ENCODE measurements at places on chromosomes 6 and 20.

DNA sequence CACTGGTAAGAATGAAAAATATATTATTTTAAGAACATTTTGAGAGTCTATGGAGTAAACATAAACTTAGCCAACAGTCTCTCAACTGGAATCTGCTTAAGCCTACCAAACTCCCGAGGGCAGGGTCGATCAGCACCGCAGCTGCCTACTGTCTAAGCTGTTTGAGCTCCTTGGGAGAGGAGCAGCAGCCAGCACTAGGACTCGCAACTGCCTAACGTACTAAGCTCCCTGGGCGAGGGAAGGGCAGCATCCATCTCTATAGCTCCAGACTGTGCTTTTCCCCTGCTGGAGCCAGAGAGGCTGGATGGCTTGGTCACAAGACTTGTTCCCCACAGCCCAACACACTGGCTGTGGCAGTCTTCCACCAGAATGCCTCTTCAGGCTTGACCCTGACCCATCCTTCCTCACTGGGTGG lies 96.4 kb downstream of the MOXD1 start:
- no peak for DNase-seq

DNA sequence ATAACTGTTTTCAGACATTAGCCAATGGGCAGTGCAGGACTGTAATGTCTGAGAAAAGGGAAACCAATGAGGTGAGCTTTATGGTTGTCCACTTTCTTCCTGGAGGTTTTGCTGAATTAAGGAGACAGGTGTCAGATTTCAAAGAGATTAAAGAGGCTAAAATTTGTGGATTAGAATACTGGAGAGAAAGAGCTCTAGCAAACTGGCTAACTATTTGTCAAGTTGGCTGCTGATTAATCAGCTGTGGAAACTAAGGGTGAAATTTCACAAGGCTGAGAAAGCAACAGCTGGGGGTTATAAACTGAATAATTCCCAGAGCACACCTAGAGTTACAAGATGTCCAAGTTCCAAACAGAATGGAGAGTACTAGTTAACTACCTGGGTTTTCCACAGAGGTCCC lies 198.9 kb downstream of the TBC1D32 start:
- no peak for DNase-seq

GRCh38 chr6:133891927-133892812 lies 3.3 kb downstream of the TCF21 start:
- no peak for DNase-seq

GRCh38 chr6:161031721-161032495 lies 40.3 kb downstream of the MAP3K4 start:
- no peak for DNase-seq

DNA sequence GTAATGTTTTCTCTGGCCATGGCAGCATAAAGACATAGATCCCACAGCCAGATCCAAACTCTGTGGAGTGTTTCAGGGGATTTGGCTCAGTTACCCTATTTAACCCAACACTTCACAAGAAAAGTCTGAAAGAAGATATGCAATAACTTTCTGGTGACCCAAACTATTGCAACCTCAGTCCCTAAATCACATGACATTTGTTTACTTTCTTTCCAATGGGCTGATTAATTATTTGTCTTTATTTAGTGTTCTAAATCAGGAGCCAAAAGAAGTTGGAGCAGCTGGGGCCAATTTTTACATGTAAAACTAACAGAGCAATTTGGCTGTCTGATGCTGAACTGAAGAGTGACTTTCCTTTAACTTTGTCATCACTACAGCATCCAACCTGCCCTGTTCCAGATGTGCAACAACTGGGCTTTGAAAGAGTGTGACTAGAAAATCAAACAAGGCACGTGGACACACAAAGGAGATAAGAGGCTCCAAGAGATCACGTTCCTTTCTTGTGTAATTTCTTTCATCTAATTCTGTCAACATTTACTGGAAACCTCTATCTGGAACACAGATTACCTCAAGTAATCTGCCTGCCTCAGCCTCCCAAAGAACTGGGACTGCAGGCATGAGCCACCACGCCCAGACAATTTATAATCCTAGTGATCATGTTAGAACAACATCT lies 90.8 kb downstream of the TRMT11 start:
- DNase-seq, result no peak

- DNase-seq, result no peak
Measured at GRCh38 chr6:2148748-2149147, 96.7 kb downstream of the GMDS start.

DNA sequence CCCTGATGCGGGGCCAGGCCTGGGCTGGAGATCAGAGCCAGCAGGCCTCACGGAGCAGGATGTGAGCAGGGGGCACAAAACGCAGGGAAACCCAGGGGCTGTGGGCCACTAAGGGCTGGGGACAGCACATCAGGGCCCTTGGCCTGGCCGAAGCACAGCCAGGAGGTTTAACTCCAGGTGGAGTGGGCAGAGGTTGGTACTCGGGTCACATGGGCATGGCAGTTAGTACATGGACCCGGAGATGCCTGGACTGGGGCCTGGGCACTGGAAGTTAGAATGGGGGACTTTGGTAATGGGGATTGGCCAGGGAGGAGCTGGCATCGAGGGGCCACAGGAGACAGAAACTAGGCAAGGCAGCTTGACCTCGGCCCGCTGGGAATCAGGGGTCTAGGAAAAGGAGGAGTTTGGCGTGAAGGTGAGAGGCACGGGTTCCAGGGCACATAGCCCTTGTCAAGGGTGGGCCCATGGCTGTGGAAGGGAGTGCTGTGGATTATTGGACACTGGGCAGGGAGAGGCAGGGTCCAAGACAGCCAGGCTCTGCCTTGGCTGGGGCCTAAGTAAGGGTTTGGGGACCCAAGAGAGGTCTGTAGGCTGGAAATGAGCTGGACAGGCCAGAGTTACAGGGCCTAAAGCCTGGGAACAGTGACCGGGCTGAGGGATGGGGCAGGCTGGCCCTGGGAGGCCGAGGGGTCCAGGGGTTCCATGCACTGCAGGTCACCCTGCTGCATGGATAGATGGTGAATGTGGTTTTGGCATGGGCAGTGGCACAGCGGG lies 41.6 kb upstream of the CD93 start:
- no peak for DNase-seq

DNA sequence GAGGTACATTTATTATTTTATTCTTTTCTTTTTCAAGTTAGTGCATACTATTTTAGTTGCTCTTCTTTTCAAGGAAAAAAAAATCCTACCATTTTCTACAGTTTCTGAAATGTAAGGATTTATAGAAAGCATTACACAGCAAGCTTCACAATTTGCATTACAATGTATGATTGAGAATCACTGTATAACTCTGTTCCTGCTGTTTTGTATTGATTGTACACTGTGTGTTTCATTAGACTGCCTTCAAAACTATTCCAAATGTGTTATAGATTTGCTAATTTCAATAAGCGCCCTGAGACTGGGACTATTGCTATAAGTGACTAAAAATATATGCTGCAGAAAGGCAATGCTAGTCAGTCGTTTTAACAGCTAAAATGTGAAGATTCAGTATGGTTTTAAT lies 479.7 kb upstream of the EYS start:
- DNase-seq, result no peak

GRCh38 chr20:58086763-58087561 lies 141.5 kb downstream of the ANKRD60 start:
- DNase-seq, result peak; percentile 27

DNA sequence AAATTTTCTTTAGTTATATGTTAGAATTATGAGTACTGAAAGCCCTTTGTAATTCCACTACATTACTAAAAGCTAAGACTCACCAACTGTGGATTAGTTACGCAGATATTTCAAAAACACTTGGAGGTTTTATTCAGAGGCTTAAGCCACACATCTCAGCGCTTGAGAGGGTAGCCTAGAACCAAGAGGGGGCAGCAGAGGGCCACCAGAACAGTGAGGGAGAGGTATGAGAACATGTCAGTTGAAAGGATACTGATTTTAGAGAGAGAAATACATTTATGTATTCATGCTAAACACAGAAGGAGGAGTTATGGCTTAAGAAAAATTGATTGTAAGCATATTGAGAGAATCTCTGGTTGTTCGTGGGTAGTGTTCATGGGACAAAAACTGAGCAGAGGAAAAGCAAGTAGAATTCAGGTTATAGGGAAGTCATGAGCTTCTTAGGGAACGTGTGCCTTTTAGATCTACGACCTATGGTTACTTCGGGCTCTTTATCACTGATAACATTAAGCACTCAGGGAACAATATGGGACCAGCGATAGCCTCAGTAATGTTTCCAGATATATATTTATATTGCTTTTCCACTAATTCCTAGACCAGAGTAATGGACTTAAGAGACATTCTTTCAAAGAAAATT lies 20.4 kb upstream of the SERINC1 start:
- no peak for DNase-seq

- no peak for DNase-seq
Measured at GRCh38 chr6:39973661-39974060, 39.4 kb upstream of the MOCS1 start.

- no peak for DNase-seq
Measured at GRCh38 chr6:5205035-5205507, 55.7 kb downstream of the LYRM4 start.

DNA sequence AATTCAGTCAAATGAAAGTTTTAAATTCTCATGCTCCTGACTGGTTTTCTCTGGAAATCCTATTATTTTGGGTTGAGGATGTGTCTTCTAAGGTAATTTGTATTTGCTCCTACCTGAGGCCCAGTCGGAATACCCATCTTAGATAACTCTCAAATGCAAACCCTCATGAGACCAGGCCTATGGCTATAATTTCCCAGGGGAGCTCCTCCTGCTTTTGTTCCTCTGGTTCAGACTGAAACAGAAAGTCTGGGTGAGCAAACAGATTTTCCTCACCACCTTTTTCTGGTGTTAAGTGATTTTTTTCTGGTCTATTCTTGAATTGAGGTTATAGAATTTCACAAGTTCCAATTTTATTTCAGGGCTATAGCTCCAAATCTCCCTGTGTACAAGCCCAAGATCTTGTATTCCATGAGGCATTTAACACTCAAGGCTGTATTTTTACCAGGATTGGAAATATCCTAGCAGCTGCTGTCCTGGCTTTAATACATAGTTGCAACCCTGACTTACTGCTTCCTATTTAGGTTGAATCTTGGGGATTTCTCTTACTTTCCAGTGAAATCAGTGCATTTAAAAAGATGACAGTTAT lies 169.1 kb upstream of the PTCHD4 start:
- no peak for DNase-seq

DNA sequence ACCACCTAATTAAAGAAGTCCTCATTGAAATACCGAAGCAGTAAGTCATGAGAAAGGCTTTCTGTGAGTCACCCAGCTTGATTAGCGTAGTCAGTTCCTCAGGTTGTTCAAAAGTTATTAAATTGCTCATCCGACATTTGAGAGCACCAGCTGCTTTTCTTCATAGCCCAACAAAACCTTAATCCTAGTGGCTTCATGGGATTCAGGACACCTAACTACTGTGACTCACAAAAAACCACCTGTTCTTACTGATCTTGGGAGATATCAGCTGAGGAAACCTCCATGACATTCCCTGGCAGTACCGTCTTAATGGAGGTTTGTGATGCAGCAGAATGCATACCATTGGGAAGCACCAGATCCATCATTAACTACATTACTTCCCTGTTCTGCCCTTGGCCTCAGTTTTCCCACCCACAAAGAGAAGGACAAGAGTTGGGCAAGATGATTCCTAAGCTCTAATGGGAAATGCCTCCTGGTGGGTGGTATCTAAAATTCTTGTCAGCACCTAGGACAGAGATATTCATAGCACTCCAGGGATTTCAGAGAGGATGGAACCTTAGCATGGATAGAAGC lies 103.8 kb downstream of the KHDC1L start:
- DNase-seq, result no peak

- DNase-seq, result no peak
Measured at GRCh38 chr6:170097505-170098427, 193.1 kb downstream of the DLL1 start.

GRCh38 chr20:5784735-5785134 lies 34.5 kb downstream of the SHLD1 start:
- DNase-seq, result no peak

GRCh38 chr6:126824226-126824625 lies 294.2 kb upstream of the RSPO3 start:
- DNase-seq, result no peak

DNA sequence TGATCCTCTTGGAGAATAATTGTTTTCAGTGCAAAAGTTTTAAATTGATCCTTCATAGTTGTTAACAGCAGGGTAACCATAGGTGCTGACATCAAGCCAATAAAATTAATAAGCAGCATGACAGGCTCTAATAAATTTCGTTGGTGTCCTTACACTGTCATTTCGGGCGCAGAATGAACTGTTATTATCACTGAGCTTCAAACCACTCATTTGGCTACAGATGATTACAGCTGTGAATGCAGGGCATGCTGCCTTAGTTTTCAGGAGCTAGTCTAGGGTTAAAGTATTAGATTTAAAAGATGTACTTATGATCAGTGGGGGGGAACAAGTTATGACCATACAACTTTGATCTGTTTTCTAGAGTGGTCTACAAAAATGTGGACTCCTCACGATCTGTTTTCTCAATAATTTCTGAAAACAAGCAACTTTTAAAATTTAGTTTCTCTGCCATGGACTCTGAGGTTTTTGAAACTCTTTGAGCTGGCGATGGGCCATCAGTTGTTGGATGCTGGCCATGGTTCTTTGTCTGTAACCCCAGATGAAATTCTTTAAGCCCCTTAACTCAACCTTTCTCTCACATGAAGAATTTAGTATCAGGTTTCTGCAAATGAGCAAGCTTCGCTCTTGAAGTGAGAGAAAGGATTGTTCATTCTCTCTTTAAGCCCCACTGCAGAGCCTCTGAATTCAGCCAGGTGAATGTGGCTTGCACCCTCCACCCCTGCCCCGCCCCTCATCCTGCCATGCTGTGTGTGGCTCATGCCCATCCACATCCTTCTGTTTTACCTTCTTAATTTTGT lies 99.1 kb upstream of the MTHFD1L start:
- DNase-seq, result no peak
